ENCODE measurements at places on chromosomes 7 and 10.

DNA sequence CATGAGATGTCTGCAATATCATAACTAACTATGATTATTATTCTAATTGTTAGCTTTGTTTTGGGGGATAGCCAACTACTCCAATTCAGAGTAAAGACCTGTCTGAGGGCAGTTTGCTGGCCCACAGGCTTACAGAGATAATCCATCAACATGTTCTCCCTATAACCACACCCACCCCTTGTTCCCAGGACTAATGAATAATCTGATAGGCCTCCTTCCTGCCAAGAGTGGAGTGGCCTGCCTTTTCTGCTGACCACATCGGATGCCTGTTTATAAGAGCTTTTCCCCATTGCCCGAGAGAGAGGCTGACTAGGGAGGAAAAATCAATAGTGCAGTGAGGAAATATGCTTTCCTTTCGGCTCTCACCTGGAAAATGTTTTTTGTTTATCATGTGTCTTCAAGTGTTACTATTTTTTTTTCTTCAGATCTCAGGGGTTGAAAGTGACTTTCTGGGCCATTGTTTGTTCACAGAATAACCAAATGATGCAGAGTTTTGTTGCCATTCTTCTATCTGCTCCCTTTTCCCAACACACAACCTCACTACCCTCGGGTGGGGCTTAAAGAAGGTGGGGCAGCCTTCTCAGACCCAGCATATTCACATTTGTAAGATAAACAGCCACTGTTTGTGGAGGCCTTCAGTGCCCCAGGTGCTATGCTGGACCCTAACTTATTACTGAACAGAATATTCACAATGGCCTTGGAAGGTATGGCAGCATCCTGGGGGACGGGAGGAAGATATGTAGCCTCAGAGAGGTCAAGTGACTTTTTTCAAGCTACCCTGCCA, 38.4 kb downstream of the PLPP4 start:
- no peak for DNase-seq

DNA sequence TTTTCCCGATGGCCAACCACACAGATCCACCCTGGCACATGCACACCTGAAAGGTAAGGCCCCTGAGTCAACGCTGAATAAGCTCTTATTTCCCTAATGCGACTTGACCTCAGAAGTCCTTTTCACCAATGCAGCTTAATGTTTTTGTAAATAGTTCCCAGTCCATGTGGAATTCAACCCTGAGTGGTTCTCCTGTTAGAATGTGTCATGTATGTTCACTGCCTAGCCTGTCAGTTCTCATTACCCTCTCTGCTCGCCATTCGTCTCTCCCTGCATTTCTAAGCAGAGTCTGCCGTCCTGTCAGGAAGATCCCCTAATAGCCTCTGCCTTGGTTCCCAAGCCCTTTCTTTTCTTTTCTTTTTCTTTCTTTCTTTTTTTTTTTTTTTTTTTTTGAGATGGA, 392.6 kb upstream of the SHH start:
- no peak for DNase-seq

DNA sequence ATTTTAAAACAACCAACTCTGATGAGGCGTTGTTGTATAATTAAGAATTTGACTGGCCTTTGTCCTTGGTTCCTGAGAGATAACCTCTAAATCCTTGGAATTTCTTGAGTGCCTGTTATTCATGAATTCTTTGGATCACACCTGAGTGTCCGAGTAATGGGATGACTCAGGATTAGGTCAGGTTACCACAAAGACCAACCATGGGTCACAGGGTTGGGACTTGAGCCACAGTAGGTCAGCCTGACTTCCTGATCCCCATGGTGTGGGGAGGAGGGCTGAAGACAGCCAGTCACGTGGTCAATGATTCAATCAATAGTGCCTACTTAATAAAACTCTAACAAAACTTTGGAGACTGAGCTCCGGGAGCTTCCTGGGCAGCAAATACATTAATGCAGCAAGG, 192.5 kb downstream of the GFRA1 start:
- DNase-seq: no peak

DNA sequence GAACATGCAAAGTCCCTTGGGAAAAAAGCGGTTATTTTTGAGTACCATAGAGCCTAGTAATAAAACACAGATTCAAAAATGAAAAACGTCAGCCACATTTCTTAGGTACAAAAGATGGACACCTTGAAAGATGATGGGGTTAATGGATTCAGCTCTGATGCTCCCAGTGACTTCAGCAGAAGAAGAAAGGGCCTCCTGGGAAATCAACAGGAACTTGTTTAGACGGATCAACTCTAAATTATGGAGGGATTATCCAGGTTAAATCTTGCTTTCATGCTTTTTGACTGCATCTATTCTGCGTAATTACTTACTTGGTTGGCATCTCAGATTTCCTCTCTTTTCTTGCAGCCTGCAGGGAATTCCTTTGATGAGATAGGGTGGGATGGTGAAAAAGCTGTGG, 82.5 kb downstream of the TMEM178B start:
- no peak for DNase-seq

DNA sequence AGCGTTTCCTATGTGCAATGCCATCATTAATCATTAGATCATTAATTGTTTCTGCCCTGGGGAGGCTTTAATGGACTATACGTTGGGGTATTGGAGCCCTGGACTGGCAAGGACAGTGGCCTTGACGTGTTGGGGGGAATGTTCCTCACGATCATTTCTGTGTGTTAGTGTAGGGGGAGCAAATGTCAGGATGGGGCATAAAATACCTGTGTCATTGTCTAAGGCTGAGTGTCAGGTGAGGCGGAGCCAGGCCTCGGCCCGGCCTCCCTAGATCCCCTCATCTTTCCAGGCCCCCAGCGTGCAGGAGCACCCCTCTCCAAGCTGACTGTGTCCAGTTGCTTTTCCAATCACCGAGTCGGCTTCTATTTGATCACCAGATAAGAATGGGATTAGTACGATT, 346.4 kb upstream of the SHH start:
- DNase-seq: no peak

DNA sequence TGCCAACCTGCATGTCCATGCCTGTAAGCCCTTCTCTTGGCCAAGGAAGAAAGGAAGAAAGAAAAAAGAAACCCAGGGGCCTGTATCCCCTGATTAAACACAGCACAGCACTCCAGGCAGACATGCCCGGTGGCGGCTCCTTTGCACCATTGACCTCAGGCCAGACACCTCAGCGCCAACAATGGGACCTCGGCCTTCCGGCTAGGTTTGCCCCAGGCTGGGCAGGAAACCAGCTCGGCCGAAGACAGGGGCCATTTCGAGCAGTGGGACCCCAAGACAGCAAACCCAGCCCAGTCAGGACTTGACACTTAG, 2.8 kb downstream of the HOXA10 start:
- DNase-seq: no peak

DNA sequence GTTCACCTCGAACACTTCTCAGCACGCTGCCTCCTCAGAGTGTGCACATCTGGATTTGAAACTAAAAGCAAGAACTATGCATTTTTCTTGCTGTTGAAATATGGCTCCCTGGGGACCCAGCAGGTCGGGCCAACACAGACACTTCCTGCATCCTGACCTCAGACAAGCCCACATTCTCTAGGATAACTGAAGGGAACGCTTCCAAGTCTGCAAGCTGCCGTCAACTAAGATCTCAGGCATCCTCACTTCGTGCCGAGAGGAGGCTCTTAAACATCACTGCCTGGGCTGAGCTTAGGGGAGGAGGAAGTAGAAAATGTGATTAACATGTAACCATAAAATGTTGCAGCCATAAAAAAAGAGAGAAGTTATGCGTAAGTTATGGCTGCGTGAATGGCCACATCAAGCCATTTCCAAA, 65.5 kb downstream of the PYROXD2 start:
- no peak for DNase-seq

GRCh38 chr7:102248081-102248455, 38.6 kb upstream of the SH2B2 start:
- DNase-seq: no peak

DNA sequence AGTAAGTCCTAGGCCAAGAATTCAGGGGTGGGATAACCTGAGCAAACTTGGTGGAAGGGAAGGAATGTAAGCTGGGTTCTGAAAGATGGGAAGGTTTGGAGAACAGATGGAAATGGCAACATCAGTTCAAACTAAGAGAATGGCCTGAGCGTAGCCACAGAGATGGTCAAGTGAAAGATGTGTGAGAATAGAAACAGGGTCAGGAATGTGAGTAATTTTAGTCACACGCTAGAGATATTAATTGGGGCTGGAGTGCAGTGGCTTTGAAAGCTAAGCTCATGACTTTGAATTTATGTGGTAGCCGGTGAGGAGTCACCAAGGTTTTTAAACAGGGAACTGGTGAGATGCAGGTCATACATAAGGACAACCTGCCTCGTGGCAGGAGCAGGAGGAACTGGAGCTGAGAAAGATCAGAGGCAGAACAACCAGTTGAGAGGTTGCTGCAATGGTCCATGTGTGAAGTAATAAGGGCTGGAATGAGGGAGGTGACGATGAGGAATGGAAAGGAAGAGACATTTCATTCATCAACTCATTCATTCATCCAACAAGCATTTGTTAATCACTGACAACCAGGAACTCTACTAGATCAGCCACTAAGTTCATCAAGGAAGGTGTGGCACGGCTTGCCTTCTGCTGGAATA, 12.9 kb upstream of the SORBS1 start:
- no peak for DNase-seq

DNA sequence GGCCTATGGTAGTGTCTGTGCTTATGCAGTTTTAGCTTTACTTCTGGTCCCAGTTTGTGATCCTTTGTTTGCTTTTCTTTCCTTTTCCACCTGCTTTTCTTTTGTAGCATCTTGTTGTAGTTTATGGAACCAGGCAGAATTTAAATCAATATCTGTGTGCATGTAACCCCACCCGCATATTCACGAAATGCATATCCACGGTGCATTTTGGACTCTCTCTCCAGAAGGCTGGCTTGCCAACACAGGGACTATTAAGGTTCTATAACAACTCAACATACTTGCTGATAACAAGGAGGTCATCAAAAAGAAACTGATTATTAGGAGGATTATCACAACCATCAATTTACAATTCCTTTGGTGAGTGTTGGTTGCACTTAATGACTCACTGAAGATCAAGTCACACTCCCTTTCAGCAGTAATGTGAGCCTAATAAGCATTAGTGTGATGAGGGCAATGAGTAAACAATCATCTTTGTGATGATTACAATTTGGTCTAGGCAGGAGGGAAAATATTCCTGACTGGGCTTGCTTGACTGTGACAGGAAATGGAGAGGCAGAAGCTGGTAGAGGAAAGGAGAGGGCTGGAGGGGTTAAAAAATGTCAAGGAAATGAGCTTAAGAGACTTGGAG, 378.6 kb downstream of the REEP3 start:
- DNase-seq: no peak

GRCh38 chr7:156845379-156846101, 47.4 kb downstream of the LMBR1 start:
- no peak for DNase-seq

- no peak for DNase-seq
Observed at GRCh38 chr10:78948621-78949030, 120.1 kb upstream of the ZMIZ1 start.

DNA sequence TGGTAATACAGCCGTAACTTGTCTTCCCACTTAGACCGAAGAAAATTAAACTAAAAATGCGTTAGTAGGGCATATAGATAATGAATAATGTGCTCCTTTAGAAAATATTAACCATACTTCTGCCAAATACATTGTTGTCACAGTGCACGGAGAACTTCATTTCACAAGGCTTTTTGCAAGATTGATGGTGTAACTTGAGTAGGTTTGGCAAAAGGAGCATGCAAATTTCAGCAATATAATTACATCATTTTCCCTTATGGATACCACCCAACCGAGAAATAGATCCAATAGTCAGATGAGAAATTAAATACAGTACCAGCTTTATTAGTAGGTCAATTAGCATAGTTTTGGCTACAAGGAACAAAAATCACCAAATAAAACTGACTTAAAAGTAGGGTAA, 792.6 kb upstream of the C7orf33 start:
- DNase-seq: no peak

DNA sequence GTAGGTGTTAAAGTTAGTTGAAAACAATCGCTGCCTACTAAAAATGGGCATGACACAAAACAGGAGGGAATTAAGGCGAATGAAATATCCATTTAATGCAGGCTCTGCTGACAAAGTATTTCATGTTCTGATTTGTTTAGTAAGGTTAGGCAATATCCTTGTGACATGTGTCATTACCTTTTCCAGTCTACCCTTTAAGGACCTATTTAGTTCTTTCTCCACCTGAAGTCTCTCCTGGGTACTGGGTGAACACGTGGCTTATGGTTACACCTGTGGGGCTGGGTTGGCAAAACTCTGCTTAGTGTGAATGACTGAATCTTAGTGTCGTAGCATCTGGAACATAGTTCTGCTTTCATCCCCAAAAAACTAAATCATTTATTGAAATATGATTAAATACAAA, 313.5 kb downstream of the CCDC3 start:
- no peak for DNase-seq

DNA sequence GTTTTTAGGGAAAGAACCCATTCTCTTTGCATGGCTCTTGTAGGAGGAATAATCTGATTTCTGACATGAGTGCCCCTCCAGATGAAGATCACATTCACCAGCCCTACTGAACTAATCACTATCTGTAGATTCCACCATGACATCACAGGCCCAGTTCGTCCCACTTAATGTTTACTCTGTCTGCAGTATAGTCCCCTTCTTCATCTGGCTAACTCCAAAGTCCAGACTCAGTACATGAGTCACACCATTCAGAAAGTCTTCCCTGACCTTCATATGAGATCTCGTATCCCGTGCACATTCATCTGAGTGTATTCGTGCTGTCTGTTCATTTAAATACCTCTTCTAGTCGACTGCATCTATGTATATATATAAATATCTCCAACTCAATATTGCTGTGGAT, 366.5 kb upstream of the AKR1E2 start:
- DNase-seq: no peak

- DNase-seq: peak; percentile 54
Observed at GRCh38 chr7:129163875-129164544, 19.5 kb downstream of the TSPAN33 start.

GRCh38 chr7:47896809-47897423, 51.4 kb downstream of the PKD1L1 start:
- DNase-seq: no peak

- DNase-seq: no peak
Observed at GRCh38 chr7:48786951-48787350, 137.4 kb upstream of the CDC14C start.

DNA sequence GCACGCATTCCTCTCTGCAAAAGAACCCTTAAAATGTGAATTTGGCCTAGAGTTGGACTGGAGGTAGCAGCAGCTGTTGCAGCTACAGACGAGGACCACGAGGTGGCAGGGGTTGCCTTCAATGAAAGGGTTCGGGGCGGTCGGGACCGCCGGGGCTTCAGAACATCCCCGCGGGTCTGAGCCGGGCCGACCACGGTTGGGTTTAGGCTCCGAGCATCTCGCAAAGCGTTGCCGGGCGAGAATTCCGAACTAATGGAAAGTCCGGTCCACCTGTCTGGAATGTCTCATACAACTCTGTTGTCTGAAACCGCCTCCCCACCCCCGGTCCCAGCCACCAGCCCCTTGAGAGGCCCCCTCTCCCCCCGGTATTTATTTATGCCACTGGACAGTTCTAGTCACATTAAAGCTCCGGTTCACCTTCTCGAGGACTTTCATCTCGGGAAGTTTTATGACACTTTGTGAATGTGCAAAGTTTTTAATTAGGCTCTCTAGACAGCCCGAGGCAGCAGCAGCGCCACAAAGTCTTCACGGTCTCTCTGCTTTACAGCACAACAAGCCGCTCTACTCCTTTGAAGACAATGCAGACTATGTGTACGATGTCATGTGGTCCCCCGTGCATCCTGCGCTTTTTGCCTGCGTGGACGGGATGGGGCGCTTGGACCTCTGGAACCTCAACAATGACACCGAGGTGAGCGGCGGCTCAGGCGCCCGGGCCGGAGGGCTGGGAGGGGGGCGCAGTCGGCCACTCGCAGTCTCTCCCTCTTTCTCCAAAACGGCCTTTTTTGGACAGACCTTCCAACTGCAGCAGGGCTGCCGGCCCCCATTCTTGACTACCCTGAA, 246.2 kb downstream of the SLC25A13 start:
- DNase-seq: peak; percentile 40
